OCI-M1 (cell line): ENCODE measurements at places on chromosomes 5 and 9.

- no peak for DNase-seq
These were observed 27.6 kb upstream of the TCF7 start for GRCh38 chr5:134086943-134087305.

DNA sequence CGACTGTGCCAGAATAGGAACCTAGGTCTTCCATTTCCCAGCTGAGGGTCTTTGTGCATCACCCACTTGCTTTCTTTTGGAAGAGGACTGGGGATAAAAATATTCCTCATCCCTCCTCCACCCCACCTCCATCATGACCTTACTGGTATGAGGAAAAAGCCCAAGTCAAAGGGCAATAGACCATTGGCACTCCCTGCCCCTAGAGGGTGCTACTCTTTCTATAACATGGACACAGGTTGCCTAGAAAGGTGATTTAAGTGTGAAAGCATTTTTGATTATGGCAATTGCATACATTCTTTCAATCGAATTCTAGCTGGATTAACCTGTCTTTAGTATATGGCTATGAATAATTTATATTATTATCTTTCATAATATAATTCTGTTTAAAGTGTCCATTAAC lies 22.8 kb upstream of the ZNF618 start:
- peak; percentile 50 for DNase-seq

- no peak for DNase-seq
These were observed at the start of gene C1QTNF3 for GRCh38 chr5:34043099-34043876. C1QTNF3 (minus strand) TSS chr5:34043213; CDS start chr5:34043125, 88 bp downstream.

- no peak for DNase-seq
These were observed 81.0 kb downstream of the ARHGEF28 start for GRCh38 chr5:73706963-73707362.

GRCh38 chr9:110142868-110143481 lies 65.0 kb downstream of the C9orf152 start:
- peak; percentile 66 for DNase-seq

DNA sequence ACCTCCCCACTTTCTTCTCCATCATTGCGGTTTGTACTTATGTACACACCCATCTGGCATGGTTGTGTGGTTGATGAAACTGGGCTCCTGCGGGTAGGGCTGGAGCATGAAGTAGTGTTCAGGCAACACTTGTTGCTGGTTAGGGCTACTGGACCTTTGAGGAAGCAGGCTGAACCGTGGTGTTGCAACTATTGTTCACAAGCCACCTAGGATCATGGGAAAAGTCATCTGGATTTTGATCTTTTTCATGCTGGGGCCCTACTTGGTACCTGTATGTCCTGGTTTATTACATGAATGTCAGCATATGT lies 40.1 kb upstream of the TIFAB start:
- DNase-seq: no peak

DNA sequence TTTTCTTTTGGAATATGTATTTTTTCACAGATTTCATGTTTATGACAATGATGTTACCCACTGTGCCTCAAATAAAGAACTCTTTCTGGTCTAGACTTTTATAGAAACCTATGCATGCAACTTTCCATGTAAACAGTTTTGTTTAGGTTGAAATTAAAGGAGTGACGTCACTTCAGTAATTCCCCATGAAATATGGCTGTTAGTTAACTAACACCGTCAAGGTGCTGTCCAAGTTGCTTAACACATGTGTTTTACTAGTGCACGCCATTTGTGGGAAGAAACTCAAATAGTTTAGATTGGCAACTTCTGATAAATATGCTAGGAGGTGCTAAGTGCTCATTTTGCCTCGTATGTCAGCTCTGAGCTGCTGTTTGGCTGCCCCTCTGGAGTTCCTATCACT lies 102.2 kb downstream of the FBN2 start:
- DNase-seq: no peak

DNA sequence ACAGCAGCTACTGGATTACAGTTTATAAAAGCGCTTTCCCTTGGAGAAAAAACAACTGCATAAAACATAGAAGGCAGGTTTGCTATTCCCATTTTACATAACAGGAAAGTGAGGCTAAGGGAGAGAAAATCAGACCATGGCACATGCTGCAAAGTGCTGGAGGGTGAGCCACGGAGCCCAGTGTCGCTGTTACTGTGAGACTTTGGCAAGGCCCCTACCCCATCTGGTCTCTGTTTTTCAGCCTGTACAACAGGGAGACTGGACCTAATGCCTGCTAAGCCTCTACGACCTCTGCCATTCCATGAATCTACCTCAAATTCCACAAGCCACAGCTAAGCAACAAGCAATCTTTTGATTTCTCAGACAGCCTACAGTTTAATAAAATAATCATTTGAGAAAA lies 139.2 kb downstream of the GABBR2 start:
- DNase-seq: no peak

DNA sequence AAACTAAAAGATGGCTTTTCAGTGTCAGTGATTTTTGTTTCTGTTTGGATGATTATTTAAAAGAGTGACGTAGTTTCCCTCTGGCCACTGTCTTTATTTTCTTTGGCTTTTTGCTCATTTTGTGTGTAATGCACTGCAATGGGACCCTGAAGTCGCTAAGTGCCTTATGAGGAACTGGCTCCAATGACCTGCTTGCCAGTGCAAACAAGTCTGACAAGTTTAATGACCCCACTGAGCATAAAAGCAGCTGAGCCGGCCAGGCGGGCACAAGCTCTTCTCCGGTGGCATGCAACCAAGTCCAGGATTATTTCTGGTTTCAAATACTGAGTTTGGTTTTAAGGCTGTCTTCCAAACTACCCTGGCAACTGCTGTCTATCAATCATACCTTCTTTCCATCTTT lies 15.6 kb upstream of the GNA14 start:
- no peak for DNase-seq

GRCh38 chr5:56663523-56663922 lies 151.8 kb upstream of the MAP3K1 start:
- no peak for DNase-seq

DNA sequence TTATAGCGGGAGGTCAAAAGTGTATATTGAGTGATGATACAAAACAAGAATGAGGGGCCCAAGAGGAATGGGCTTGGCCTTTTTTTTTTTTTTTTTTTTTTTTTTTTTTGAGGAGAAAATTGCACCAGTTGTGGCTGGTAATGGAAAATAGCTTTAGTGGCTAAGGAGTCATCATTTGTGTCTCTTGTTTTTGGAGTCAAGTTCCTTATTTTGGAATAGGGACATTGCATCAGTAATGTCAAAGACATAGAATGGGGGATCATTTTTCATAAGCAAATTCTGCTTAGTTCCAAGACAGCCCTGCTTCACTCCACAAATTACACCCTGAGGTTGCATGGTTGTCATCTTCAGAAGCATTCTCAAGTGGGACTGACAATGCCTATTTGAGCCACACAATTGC lies 137.4 kb downstream of the STK32A start:
- no peak for DNase-seq

GRCh38 chr5:54881286-54882005 lies 103.9 kb downstream of the ESM1 start:
- no peak for DNase-seq

DNA sequence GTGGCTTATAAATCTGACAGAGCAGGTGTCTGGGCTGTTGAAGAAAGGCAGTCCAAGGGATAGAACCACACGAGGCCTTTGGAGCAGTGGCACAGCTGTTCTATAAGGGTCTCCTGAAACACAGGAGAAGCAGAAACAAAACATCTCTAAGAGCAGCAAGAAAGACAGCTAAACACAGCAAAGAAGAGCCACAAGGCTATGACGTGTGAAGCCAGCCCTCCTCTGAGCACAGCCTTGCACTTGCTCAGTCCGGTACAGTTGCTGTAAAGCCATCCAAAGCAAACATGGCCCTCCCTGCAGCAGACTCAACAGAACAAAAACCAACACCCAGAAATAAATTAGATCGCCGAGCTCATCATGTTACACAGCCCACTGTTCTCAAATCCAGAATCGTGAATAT lies 2.6 kb upstream of the GZMK start:
- no peak for DNase-seq

DNA sequence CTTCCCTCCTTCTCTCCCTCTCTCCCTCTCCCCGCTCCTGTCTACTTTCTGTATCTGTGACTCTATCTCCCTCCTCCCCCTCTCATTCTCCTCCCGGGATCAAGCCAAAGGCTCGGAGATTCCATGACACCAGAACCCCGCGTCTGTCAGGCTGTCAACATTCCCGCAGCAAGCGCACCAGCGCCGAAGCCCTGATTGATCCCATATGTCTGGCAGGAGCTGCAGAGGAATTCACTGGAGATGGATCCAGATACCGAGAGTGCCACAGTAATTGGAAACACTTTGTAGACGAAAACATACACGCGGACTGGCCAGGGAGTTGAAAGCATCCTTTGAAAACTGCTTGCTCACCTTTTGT lies 300 bp upstream of the SVEP1 start:
- DNase-seq: no peak

- no peak for DNase-seq
These were observed 1.8 kb upstream of the ASB6 start for GRCh38 chr9:129643706-129644105.

- DNase-seq: peak; percentile 59
These were observed 232.1 kb downstream of the SH3GL2 start for GRCh38 chr9:17810728-17811571.

GRCh38 chr9:114086607-114087006 lies 8.5 kb upstream of the AMBP start:
- no peak for DNase-seq

DNA sequence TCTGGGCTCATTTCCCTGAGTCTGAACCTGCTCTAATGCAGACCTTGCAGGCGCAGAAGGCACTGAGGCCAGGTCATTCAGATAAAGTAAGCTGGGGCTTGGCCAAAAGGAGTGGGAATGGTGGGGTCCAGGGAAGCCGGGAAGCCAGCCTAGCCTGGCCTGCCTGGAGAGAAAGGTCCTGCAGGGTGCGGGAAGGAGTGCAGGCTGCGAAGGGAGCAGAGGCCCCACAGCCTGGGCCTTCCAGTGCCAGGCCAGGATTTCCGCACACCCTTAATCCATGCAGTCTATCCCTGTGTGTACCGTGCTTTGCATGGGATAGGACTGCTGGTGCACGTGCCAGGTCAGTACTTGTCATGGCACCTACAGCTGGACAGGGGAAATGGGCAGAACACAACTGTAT lies 3.6 kb upstream of the STING1 start:
- DNase-seq: no peak

GRCh38 chr5:159243385-159243784 lies 19.7 kb upstream of the UBLCP1 start:
- DNase-seq: no peak

GRCh38 chr9:105299190-105299854 lies 54.9 kb downstream of the SLC44A1 start:
- DNase-seq: peak; percentile 93

- no peak for DNase-seq
These were observed 25.6 kb upstream of the GSN start for GRCh38 chr9:121242219-121242958.

- DNase-seq: no peak
These were observed 29.4 kb downstream of the CHD1 start for GRCh38 chr5:98899456-98899855.

DNA sequence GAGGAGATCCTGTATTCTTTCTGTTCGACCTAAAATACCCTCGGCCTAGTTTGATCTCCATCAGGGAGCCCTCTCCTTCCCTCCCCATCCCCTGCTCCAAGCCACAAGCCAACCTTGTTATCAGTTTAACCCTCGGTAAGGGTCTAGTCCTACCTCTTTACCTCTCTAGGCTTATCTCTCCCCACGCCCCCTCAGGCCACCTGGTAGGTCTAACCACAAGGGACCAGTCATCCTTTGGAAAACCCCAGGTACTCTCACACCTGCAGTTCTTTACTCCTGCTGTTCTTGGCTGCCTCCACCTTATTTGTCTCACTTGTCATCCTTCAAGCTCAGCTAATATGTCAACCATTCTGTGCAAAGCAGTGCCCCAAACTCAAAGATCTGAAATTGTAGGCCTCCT lies 78.7 kb downstream of the RAD23B start:
- DNase-seq: no peak

- no peak for DNase-seq
These were observed 11.0 kb upstream of the FAM81B start for GRCh38 chr5:95380103-95380628.

DNA sequence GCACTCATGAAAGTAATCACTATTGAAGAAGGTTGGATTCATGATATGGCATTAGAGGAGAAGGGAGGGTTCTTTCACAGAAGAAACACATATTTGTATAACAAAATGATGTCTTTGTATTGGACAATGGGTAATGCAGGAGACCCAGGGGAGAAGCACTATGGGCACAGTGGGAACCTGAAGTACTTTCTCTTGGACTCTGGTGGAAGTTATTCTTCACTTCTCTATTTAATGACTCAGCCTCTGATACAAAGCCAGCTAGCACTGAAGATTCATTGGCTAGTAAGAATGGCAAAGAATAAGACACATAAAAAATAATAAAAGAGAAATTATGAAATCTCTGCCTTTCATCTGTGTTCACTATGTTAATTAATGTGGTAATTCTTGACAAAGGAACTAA lies 149.9 kb upstream of the PRR16 start:
- DNase-seq: no peak

- DNase-seq: no peak
These were observed 37.2 kb upstream of the NRARP start for GRCh38 chr9:137339045-137339907.

DNA sequence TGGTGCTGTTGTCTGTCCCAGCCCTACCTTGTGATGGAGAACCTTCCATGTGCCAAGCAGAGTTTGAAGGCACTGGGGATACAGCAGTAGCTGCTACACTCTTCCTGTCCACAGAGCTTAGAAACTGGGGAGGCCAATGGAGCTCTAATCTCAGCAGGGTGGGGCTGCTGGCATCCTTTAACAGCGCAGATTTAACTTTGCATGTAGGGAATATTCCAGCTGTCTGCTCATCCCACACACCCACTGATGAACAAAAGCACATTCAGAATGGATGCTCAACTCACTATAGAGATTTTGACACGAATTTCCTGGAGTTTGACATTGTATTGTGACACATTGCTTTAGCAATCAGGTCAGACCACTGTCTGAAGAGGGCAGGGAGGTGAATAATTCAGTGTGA lies 49.0 kb downstream of the TMEM215 start:
- DNase-seq: no peak

DNA sequence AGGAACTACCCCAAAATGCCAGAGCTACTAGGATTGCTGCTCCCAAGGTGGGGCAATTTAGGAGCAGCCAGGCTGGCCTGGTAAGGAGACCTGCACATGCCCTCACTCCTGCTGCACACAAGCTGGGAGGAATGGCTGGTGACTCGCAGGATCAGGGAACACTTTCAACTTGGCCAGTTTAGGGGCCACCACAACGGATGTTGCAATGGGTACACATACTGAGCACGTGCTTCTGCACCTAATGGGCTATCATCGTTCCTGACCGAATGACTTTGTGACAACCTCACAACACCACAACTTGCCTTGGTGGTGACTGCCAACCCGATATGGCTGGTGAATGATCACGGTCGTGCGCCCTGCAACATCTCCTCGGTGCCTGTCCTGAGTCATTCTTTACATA lies 172.0 kb downstream of the ROR2 start:
- no peak for DNase-seq
